ENCODE measurements at places on chromosomes 12 and 14. TPM values are rescaled to one million over a fixed set of nuclear protein-coding genes. Genes with fewer than 3 reads are reported as not detected.

The MAP3K9 gene
- 3.7 TPM for total RNA-seq

The LUM gene
- total RNA-seq: 330 TPM

The LHX5 gene
- not detected for total RNA-seq

The CATSPERB gene
- 0.36 TPM for total RNA-seq

The CLEC4C gene
- total RNA-seq: not detected

DNA sequence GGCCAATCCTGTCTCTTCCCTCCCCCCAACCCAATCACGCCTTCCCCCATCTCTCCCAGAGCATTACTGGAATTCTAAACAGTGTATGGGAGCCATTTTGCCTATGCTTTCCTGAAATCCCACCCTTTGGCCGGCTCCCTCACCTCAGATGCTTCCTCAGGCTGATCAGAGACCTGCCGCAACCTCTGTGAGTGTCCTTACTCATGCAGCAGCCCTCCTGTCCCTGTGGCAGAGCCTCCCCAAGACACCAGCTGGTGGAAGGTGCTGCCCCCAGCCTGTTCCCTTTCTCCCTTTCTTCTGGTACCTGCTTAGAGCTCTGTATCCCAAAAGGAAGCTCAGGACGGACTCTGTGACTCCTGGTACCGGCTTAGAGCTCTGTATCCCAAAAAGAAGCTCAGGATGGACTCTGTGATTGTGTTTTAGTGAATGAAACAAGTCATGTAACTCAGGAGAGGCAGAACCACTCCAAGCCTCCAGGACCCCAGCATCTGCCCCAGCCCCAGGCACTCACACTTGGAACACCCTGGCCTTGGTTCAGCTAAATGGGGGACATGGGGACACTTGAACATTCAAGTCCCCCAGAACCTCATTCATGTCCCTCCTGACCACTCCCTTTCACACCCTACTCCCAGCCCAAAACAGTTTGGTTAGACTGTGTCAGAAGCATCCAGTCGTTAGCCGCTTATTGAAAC lies 29.3 kb upstream of the RIN3 start:
- peaks cover 2% of the 10 kb centered on the region for H3K4me1 ChIP-seq
- H3K36me3 ChIP-seq: no peaks in the 10 kb centered on the region
- H3K27ac ChIP-seq: no peak overlapping the region
- no peaks in the 10 kb centered on the region for H3K27me3 ChIP-seq
- H3K4me3 ChIP-seq: no peak overlapping the region

GRCh38 chr14:73753124-73753886 lies 39.1 kb upstream of the PNMA1 start:
- H3K36me3 ChIP-seq: no peaks in the 10 kb centered on the region
- peaks cover 58% of the 10 kb centered on the region for H3K4me1 ChIP-seq
- no peak for DNase-seq
- H3K27ac ChIP-seq: peak overlapping the region; percentile 46
- H3K4me3 ChIP-seq: no peak overlapping the region

- no peak overlapping the region for H3K27ac ChIP-seq
- no peaks in the 10 kb centered on the region for H3K36me3 ChIP-seq
- H3K4me3 ChIP-seq: peak overlapping the region; percentile 78
- H3K4me1 ChIP-seq: peaks cover 2% of the 10 kb centered on the region
Measured at GRCh38 chr12:122021193-122021821, 377 bp upstream of the BCL7A start.

DNA sequence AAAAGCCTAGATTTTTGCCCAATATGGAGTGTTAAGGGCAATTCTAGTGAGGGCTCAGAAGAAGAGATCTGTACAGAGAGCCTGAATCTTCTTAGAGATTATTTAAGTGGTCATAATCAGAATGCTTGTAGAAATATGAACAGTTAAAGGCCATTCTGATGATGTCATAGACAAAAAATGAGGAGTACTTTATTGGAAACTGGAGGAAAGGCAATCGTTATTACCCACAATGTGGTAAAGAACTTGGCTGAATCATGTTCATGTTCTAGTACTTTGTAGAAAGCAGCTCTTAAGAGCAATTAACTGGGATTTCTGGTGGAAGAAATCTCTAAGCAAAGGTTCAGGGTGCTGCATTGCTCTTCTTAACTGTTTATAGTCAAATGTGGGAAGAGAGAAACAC lies 36.4 kb upstream of the SYT10 start:
- no peak overlapping the region for H3K27ac ChIP-seq
- H3K27me3 ChIP-seq: no peaks in the 10 kb centered on the region
- no peaks in the 10 kb centered on the region for H3K36me3 ChIP-seq
- DNase-seq: no peak

- H3K27ac ChIP-seq: no peak overlapping the region
- H3K36me3 ChIP-seq: no peaks in the 10 kb centered on the region
- H3K27me3 ChIP-seq: no peaks in the 10 kb centered on the region
Measured at GRCh38 chr12:119432949-119433348, 98.4 kb downstream of the CCDC60 start.

- no peak for DNase-seq
- no peaks in the 10 kb centered on the region for H3K36me3 ChIP-seq
- H3K27ac ChIP-seq: no peak overlapping the region
- no peaks in the 10 kb centered on the region for H3K27me3 ChIP-seq
- H3K4me3 ChIP-seq: no peak overlapping the region
Measured at GRCh38 chr12:71312768-71313403, 126.7 kb upstream of the LGR5 start.

GRCh38 chr14:70094631-70095030 lies 94.1 kb downstream of the SLC8A3 start:
- no peaks in the 10 kb centered on the region for H3K36me3 ChIP-seq
- no peak for DNase-seq
- no peaks in the 10 kb centered on the region for H3K27me3 ChIP-seq
- no peak overlapping the region for H3K4me3 ChIP-seq
- H3K27ac ChIP-seq: no peak overlapping the region

- H3K4me3 ChIP-seq: no peak overlapping the region
- no peaks in the 10 kb centered on the region for H3K36me3 ChIP-seq
- H3K27me3 ChIP-seq: no peaks in the 10 kb centered on the region
Measured at GRCh38 chr14:93549595-93549994, 118.9 kb downstream of the UNC79 start.

DNA sequence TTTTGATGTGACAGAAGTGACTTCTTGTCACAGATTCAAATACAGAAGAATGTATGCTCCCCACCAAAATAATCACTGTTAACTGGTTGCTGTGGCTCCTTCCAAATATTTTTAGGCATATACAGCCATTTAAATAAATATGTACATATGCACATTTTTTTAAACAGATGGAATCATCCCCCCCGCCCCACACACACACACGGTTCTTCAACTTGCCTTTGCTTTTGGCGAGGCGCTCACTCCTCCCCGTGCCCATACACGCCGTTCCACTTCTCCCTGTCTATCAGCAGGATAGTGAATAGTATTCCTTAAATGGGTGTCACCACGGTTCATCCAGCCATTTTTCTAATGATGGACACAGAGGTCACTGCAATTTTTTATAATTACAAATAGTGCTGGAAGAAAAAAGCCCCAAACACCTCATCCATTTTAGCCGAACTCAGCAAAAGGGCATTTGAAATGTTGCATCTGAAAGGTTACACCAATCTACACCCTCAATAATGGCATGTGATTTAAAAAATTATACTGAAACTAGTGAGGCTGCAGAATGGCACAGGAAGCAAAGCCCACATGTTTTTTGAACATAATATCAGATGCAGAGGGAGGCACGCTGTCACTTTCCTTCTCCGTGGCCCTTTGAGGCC lies 39.2 kb upstream of the MEG3 start:
- no peaks in the 10 kb centered on the region for H3K4me1 ChIP-seq
- H3K4me3 ChIP-seq: no peak overlapping the region
- H3K27ac ChIP-seq: no peak overlapping the region

GRCh38 chr12:20017802-20018201 lies 350.5 kb upstream of the PDE3A start:
- H3K36me3 ChIP-seq: no peaks in the 10 kb centered on the region
- no peaks in the 10 kb centered on the region for H3K27me3 ChIP-seq
- no peak overlapping the region for H3K27ac ChIP-seq
- no peak overlapping the region for H3K4me3 ChIP-seq
